RWPE1 (cell line): ENCODE measurements at places on chromosomes 1 and 21.

DNA sequence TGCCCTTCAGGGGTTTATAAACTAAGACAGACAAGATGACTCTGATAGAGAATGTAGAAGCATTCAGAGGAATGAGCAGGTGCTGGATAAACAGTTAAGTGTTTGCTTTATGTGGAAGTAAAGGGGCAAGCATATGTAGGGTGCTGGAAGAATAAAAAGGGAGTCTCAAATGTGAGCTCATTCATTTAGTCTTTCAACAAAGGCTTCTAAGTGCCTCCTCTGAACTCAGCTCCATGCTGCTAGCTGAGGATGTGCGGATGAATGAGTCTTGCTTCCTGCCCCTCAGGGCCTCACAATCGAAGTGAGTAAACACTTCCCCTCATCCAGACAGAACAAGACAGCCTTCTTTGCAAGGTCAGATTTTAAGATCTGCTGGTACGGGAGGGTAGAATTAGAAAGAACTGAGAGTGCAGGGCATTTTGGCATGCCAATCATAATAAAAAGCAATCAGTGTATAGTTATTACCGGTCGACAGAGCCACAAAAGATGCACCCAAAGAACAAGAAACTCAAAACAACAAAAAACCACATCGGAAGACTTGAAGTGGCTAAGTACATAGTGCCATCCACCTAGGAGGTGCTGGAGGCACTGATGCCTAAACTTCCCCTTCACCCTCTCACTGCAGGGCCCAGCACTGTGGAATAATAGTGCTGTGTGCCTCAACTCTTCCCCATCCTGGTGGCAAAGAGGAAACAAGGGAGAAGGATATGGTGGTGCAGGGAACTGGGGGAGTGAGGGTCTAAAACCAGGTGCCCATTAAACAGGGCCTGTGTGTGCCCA, 69.8 kb downstream of the TNR start:
- peak; percentile 32 for DNase-seq

- peak; percentile 15 for DNase-seq
These were observed 119.0 kb upstream of the NRIP1 start for GRCh38 chr21:15183813-15184257.

GRCh38 chr21:15870819-15871218, 141.0 kb downstream of the USP25 start:
- DNase-seq = no peak

DNA sequence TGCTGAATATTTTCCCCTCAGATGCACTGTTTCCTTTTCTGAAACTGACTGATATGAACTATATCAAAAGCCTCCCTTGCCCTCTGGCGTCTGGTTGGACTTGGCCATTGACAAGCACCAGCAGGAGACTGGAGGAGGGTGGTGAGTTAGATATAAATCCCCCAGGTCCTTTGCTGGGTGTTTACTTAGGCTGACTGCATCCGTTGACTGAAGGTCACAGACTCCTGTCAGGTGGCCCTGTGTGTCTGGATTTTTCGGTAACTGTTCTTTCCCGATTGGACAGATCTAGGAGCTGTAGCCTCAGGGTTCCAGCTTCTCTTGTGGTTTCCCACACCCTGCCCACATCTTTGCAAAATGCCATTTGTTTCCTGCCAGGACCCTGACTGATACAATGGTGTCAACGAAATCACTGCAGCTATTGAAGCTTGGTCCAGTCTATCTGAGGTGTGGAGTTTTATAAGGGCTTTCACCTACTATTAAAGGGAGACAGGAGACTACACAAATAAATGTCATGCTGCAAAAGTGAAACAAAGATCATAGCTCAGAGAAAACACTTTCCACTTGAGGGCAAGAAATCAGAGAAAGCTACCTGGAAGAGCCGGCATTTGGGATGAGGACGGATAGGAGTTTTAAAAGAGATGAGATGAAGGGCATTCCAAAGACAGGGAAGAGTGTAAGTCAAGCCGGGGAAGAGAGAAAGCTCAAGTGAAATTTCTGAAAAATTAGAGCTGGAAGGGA, 1.5 kb upstream of the MAGI3 start:
- peak; percentile 21 for DNase-seq

- no peak for DNase-seq
These were observed 537.7 kb downstream of the BRINP3 start for GRCh38 chr1:189939967-189940366.
